ENCODE measurements at places on chromosomes 3 and 15.
A peak's percentile ranks its signal among the peaks of the same experiment; 100 is the strongest.

DNA sequence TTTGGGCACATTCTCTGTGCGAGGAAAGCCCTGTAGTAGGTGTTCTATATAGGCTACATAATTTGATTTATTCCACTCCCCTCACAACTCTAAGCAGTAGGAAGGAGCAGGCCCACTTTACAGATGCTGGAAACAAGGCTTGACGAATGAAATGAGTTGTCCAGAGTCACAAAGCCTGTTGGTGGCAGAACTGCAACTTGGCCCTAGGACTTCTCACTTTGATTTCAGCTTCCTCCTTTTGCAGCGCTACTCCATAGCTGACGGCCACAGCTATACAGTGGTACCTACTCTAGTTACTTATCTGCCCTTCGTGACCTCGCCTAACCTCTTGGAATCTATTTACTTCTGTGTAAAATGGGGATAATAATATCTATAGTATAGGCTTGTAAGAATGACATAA is 2.5 kb upstream of the IRAK2 start:
- DNase-seq = peak; percentile 41

DNA sequence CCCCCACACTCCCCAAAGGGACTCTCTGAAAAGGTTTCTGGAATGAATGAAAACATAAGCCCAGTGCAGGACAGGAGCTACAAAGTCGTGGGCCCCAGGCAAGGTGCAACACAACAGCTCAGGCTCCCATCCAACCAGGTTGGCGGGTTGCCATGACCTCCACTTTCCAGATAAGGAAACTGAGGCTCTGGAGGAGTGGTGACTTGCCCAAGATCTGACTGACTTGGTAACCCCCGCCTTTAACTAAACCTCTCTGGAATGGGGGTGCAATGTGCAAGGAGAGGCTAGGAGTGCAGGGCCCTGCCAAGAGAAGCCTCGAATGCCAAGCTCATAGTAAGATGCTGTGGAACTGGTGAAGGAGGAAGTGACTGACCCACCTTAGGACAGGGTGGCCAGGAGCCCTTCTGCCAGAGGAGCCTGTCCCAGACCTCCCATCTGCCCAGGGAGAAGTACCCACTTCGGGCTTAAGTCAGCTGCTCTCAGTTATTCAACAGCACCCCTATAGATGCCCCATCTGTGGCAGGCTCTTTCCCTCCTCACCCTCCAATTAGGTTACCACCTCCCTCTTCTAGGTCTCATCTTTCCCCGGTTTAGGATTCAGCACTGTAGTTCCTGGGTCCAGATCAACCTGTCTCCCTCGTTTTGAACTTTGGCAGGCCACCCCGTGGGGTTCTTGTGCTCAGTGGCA is 553 bp upstream of the TNNC1 start:
- DNase-seq = no peak

- DNase-seq = no peak
Observed at GRCh38 chr3:522888-523287, 326.3 kb downstream of the CHL1 start.

DNA sequence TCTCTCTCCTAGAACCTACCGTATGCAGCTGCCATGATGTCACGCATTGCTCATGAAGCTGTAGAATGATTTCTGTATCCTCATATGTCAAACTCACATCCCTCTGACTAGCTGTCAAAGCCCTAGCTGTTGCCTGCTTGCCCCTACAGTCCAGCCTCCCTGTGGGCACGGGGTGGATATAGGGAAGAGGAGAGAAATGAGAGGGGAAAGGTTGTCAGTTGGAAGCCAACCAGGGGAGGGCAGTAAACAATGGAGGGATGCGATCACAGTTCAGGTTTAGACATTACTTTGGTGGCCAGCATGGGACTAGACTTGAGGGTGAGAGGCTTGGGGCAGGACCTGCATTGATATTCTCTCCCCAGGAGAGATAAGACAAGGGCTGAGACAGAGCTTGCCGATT is 1.7 kb upstream of the HDGFL3 start:
- no peak for DNase-seq

DNA sequence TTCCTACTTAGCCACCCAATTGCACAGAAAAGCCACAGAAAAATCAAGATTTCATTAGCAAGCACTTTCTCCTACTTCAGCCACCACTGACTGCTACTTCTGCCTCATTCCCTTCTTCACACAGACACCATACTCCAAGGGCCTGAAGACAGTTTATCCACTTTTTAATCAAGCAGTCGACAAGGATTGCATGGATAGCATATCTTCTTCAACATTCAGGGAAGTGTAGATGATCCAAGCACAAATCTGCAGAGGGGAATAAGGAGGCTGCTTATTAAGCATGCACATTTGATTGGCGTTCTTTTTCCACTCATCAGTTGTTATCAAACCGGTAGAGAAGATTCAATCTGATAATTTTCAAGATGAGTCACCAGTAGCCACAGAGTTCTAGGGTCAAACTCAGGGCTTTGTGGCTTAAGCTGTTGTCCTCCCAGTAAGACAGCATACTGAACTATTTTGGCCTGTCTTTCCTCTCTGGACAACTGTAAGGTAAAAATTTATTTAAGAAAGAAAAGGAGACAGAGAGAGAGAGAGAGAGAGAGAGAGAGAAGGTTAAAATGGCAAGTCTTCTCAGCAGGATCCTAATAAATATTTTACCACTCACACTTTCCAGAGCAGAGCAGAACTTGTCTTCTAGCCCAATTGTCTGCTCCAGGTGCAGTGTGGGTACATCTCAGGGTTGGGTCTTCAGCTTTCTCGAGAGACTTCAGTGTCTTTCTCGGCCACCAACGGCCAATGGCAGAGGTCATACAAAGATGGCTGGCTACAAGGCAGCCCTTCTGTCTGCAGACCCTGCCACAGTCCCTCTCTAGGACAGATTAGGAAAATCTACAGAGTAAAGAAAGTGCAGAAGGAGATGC is 80.6 kb upstream of the BHLHE40 start:
- DNase-seq = peak; percentile 40

GRCh38 chr3:21174461-21174860 is 576.5 kb downstream of the ZNF385D start:
- DNase-seq = no peak

GRCh38 chr3:148796799-148797198 is 30.8 kb upstream of the CPB1 start:
- DNase-seq = no peak

DNA sequence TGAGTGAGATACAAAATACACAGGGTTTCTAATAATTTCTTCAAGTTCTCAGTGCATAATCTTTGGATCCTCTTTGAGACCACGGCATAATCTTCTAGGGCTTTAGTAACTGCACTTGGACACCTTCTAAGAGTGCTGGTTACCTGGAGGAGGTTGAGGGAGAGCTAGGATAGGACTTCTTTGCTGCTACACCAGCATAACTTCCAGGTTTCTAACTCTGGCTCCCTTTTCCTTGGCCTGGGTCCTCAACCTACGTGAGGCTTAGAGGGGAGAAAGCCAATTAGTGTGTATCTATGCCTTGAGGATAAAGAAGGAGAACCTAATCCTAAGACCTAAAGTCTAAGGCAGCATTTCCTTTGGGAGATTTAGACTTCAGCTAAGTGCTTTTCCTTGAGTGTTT is 184.8 kb downstream of the LSAMP start:
- no peak for DNase-seq

DNA sequence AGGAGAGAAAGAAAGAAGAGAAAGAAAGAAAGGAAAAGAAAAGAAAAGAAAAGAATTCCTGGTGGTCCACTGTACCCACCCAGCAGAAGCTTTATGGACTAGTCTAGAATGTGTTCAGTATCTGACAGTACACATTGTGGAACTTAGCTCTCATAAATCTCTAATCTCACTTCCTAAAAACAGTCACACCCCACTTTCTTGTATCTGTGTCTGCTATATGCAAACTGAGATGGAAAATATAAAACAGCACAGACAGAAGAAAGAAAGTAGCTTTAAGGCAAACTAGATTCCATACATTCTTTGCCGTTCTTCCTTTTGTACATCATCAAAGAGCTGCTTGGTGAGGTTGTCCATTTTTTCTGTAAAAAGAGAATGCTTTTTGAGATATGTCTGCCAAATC is 41.1 kb upstream of the GNB5 start:
- peak; percentile 76 for DNase-seq
